ENCODE measurements at places on chromosomes 6 and 20.

- no peak for DNase-seq
Observed at GRCh38 chr6:148414836-148415235, 72.2 kb downstream of the SASH1 start.

DNA sequence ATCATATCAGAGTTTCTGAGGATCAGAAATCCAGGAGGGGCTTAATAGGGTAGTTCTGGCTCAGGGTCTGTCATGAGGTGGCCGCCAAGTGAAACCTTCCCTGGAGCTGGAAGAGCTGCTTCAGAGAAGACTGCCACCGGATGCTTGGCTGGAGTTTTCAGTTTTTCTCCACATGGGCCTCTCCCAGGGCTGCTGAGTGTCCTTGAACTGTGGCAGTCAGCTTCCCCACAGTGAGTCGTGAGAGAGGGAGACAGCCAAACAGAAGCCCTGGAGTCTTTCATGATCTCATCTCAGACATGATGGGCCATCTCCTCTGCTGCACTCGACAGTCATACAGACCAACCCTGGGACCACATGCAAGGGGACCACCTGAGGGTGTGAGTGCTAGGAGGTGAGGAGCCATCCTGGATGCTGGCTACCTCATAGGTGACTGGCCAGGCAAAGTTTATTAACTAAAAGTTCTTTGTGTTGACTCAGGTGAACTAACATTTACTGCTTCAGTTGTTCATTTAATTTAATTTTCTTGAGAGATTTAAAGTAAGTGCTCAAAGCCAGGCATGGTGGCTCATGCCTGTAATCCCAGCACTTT lies 71.5 kb downstream of the SHLD1 start:
- DNase-seq = no peak

GRCh38 chr6:27605401-27606342 lies 132.8 kb upstream of the ZNF184 start:
- peak; percentile 44 for DNase-seq

GRCh38 chr6:133223452-133224029 lies 17.6 kb upstream of the EYA4 start:
- DNase-seq = no peak

GRCh38 chr20:46406986-46407670 lies 713 bp upstream of the ELMO2 start:
- no peak for DNase-seq

DNA sequence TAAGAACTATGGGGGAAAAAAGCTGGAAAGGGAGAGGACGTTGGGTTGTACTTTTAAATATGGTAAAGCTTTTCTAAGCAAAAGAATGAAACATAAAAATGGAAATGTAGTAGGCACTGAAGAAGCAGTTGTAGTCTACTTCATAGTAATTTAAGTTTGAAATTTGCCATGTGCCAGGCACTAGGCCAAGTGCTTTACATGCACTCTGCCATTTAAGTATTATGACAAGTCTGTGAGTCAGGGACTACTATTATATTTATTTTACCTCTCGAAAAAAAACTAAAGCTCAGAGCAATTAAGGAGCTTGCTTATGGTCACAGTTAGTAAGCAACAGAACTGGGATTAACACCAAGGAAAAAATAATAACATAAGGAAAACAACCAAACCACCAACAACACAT lies 257.8 kb downstream of the GMDS start:
- DNase-seq = no peak

GRCh38 chr20:57103146-57103800 lies 163.2 kb downstream of the BMP7 start:
- DNase-seq = no peak

DNA sequence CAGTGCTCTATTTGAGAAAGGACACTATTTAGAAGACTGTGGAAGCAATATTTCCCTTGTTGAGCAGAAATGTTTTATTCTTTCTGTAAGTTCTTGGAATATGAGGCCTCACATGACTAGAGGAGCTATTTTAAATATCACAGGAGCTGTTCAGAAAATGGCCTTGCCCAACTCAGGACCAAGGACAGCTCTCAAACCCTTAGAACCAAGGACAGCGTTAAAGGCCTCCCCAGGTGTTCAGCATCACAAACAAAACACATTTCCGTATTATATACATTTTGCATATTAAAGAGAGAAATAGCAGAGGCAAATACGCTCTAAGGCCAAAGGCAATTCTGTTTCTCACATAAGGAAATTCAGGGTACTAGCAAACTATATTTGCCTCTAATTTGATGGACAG lies 631.4 kb downstream of the CDH26 start:
- DNase-seq = peak; percentile 51

GRCh38 chr20:20849161-20849560 lies 136.7 kb upstream of the RALGAPA2 start:
- no peak for DNase-seq

DNA sequence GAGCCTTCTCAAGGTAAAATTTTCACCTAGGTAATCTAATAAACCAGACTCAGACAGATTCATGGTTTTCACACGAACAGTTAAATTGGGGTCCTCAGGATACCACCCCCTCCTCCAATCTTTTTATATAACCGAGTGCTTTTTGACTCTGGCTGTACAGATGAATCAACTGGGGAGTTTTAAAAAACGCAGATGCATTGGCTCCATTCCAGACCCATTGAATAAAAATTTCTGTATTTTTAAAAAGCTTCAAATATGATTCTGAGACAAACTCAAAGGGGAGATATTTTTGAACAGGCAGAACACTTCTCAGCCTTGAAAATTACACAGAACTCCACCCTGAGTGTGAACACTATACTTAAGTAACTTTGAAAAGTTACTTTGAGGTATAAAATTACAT lies 7.2 kb downstream of the UTRN start:
- no peak for DNase-seq

DNA sequence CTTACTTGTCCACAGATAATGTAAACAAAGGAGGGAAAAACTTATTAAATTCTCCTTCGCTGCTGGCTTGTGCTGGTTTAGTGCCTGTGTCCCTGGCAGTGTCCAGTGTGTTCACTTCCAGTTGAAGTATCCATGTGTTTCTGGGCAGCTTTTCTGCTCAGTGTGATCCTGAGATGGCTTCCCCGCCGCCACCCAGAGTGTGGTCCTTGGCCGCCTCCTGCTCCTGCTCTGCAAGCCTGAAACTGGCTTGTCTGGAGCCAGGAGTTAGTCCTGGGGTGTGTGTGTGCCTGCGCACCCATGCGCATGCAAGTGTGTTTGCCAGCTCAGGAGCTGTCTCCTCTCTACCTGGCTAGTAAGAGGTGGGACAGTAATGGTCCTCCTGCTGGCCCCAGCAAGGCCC lies 7.2 kb downstream of the BTBD3 start:
- no peak for DNase-seq

- DNase-seq = no peak
Observed at GRCh38 chr6:161480421-161481155, 206.7 kb upstream of the AGPAT4 start.

- DNase-seq = no peak
Observed at GRCh38 chr20:37864298-37864697, 38.6 kb upstream of the VSTM2L start.

DNA sequence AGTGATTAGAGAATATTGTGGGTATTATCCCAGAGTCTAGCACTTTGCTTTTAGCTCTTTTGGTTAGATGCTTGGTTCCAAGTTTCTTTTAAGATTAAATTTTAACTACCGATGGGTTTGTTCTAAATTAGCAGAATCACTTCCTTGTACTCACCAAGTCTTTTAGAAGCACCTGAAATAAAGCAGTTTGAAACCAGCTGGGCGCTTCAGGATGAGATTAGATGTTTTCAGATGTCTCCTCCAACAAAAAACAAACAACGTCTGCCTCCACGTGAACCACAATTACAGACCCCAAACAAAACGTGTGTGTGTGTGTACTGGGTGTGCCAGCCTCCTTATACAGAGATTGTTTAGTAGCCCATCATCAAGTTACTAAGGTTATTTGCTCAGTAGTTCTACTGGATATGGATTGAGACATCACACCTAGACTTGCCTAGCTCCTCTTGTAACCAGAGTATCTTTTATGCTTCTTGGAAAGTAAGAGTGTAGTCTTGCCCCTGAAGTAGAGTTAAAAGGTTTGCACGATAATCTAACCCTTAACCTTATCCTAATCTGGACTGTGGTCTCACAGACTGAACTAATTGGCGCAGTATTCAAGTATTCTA lies 2.3 kb downstream of the DSTN start:
- DNase-seq = no peak

DNA sequence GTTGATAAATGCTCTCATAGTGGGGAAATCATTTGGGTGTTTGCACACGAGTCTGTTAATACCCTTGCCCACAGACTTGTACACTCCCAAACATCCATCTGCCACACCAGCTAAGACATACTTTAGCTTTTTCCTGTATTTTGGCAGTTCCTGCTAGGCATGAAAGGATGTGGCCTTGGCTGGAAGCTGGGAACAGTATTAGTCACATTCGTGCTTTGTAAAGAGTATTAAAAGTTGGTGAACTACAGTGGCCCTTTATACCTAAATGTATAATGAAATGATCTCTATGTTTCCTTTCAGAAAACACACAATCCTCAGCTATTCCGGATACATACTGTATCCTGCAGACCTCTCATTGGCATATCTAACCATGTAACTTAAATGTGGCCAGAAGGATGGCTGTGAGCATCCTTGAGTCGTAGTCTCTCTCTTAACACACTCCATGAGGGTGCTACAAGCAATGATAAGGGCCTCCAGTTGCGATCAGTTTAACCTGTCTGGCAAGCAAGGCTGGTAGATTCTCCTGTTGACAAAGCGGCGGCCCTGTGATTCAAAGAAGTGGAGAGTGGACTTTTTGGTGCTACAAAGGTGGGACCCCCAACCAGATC lies 1.5 kb downstream of the LEMD2 start:
- DNase-seq = no peak

GRCh38 chr20:63074182-63074581 lies 67.4 kb upstream of the BHLHE23 start:
- DNase-seq = no peak

DNA sequence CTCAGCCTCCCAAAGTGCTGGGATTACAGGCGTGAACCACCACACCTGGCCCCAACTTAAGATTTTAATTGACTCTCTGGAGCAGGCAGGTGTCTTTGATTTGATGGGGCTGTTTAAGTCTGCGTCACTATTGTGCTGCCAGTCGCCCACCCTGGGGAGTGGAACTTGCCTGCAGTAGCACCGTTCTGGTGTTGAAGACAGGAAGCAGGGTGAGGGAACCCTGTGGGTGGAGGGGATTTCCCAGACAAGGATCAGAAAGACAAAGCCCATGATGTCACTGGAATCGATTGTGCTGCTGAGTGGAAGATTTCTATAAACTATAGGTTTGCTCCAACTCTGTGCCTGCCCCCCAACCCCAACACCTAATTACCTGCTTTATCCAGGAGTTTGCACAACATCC lies 11.0 kb downstream of the ALDH8A1 start:
- DNase-seq = no peak

DNA sequence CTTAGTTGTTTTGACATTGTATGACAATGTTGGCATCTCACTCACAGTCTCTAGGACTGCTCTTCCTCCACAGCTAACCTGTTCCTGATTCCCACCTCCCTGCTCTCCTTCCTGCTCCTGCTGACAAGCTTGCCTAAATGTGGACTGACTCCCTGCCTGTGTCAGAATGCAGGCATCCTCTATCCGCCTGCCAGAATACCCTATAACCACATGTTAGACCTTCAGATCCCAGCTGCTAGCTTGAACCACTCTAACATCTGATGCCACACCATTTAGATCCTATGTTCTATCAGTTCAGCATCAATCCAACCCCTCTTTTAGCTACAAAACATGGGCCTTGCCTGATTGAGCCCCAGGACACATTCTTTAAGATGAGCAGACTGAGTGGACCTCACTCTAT lies 12.2 kb downstream of the FILIP1 start:
- no peak for DNase-seq

DNA sequence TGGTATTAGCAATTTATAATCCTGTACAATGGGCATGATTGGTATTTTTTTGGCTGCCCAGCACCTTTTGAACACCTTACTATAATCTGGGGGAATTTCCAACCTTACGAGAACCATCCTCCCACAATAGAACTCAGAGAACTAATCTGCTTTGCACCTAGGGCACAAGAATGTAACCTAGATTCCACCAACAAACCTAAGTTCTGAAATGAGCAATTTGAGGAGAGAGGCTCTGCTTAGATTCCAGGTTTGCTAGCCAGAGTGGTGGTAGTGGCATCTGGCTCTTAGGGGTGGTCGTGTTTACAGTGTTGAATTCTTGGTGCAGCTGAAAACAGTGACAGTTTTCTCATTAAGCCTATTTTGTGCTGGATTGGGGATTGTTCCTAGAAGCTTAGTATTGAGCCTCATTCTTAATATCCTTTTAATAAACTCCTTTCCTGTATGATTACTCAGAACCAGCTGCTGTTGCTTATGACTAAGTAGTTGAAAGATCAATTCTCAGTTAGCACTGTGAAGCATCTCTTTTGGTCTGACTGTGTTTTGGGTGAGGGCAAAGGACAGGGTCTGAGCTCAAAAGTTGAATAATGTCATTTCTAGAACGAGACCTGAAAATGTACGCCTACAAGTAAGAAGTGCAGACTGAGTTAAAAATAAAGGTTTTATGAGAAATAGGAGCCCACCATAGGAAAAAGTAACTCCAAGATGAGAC lies 385.6 kb downstream of the CDKAL1 start:
- DNase-seq = no peak

- DNase-seq = peak; percentile 45
Observed at GRCh38 chr6:34390531-34391472, 1.7 kb downstream of the NUDT3 start.

GRCh38 chr6:11972806-11973205 lies 39.3 kb upstream of the HIVEP1 start:
- no peak for DNase-seq

- no peak for DNase-seq
Observed at GRCh38 chr6:2111162-2111677, 134.2 kb downstream of the GMDS start.

- DNase-seq = peak; percentile 34
Observed at GRCh38 chr6:29925727-29926412, 16.5 kb upstream of the HLA-A start.

- no peak for DNase-seq
Observed at GRCh38 chr6:57469072-57469471, 151.6 kb downstream of the PRIM2 start.

GRCh38 chr20:41357424-41358163 lies 9.0 kb downstream of the EMILIN3 start:
- no peak for DNase-seq

DNA sequence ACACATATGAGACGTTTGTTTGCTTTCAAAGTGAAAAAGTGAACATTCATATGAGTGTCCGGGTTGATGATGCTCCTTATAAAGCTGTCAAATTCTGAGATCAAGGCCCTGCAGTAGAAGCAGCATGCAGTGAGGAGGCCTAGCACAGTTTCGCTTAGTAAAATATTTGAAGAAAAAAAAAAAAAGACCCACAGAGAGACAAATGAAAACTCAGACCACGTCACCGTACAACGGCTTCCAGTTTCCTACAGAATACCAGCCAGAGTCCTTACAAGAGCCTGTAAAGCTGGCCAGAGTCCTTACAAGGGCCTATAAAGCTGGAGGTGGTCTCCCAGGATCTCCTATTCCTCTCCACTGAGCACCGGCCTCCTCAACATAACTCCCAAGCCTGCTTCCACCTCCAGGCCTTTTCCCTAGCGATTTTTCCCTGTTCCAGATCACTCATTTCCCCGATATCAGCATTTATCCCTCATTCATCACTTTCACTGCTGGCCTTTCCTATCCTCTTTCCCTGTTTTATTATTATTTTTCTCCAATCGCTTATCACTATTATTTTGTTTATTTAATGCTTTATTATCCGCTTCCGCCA lies 1.5 kb upstream of the HMGN4 start:
- peak; percentile 83 for DNase-seq
